ENCODE measurements at places on chromosomes 4 and X.

DNA sequence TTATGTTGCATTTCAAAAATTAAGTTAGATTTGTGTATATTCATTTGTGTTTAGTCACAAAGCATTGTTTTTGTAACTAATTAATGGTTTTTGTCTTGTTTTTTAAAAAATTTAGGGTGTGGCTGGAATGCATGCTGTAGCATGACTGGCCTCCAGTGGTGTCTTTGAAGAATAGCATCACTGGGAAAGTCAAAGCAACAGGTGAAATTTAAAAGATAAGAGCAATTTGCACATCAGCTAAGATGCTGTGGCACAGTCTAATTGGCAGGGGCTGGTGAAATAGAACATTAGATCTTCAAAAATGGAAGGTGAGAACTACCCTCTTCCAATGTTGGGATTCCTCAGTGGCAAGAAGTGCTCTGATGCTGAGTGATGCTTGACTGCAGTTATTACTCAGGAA lies 45.3 kb downstream of the ANK2 start:
- DNase-seq = no peak

- DNase-seq = no peak
Observed at GRCh38 chrX:130801901-130802300, 101.1 kb downstream of the ENOX2 start.

GRCh38 chrX:45126158-45126557 lies 74.5 kb downstream of the DIPK2B start:
- DNase-seq = no peak

DNA sequence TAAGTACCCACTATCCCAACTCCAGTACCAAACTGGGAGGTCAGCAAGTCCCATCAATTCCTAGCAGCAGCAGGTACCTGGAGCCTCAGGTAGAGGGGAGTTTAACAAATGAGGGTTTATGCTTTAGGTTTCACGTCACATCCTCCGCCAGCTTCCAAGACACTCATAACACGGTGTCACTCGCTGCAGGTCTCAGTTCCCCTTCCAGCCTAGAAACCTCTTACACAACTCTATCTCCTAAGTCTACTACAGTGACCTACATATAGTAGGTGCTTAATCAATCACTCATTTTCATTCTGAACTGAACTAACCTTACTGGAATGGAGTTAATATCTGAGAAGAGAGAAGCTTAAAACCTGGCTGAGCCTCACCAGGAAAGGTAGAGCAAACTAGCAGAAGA lies 96.0 kb downstream of the EFHC2 start:
- DNase-seq = no peak
